Dermis microvascular lymphatic vessel endothelial cell (primary cell): ENCODE measurements at places on chromosomes 3 and 15. TPM values are rescaled to one million over a fixed set of nuclear protein-coding genes. Genes with fewer than 3 reads are reported as not detected.

The PLA1A gene
- total RNA-seq = 5.1 and 11.9 TPM in 2 replicates

The GATA2 gene
- 6.7 and 14.7 TPM in 2 replicates for total RNA-seq

The PTX3 gene
- total RNA-seq = 219 and 387 TPM in 2 replicates

The UTS2B gene
- not detected in 2 replicates for total RNA-seq

The SPATA12 gene
- total RNA-seq = 0.25 and 0.39 TPM in 2 replicates

The CAMK2N2 gene
- not detected in 2 replicates for total RNA-seq

The RAD51 gene
- total RNA-seq = 3.7 and 5.9 TPM in 2 replicates

The C3orf22 gene
- total RNA-seq = not detected in 2 replicates

The ITIH1 gene
- total RNA-seq = not detected in 2 replicates

The LRRC34 gene
- 0.76 and 3.1 TPM in 2 replicates for total RNA-seq

The TBCCD1 gene
- total RNA-seq = 16.2 and 17.4 TPM in 2 replicates

DNA sequence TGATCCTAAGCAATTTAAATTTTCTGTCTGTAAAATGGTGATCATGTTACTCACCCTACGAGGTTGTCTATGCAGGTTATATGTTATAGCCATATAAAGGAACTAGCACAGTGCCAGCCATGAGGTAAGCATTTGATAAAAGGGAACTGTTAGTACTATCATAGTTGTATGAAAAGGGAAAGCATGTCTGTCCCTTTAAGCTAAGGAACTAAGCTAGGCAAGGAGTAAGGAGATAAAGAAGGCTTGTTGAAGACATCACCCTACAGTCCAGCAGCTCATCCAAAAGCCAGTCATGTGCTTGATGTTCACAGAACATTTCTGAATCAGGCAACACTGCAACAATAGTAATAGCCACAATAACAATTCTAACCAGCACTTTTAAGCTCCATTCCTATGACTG lies 243.9 kb downstream of the ZBTB20 start:
- DNase-seq = no peak

DNA sequence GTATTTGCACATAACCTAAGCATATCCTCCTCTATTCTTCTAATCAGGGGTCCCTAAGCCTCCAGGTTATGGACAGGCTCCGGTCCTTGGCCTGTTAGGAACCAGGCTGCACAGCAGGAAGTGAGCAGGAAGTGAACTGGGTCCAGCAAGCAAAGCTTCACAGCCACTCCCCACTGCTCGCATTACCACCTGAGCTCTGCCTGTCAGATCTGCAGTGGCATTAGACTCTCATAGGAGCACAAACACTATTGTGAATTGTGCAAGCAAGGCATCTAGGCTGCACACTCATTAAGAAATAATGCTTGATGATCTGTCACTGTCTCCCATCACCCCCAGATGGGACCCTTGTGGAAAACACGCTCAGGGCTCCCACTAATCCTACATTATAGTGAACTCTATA lies 9.8 kb downstream of the MSL2 start:
- DNase-seq = peak; percentile 34

GRCh38 chr15:52251144-52251860 lies 44.3 kb downstream of the MYO5C start:
- DNase-seq = no peak

- DNase-seq = no peak
Measured at GRCh38 chr3:115494826-115495225, 128.5 kb upstream of the GAP43 start.

- DNase-seq = no peak
Measured at GRCh38 chr3:34178415-34178814, 380.0 kb downstream of the PDCD6IP start.

DNA sequence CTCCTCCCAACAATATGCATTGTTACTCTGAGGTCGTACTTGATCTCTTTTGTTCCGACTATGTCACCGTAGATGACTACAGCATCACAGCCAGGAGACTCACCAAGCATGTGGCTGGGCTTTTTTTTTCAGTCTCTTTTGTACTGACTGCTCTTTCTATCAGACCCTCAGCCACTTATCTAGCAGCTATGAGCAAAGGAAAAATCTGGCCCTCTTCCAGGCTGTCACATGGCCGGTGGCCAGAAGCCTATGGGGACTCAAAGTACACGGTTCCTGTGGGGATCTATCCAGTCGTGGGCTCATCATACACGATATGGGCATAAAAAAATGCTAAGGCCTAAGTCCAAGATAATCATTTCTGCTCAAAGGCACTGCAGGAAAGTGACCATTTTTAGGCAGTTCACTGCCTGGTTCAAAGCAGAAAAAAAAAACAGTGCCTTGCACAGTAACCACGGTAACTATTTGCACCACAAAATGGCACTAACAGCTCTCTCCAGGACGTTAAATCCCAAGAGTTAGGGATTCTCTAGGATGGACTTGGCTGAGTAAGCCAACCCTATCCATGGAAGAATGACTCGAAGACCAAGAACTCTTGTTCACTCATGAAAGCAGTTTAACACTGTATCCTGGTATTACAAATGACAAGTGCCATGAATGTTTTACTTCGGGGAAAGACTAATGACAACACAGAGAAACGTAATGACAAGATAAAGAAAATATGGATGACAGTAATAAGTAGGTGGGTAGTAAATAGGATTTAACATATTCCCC lies 50.3 kb downstream of the SHQ1 start:
- peak; percentile 60 for DNase-seq

GRCh38 chr3:109643590-109643989 lies 306.2 kb upstream of the DPPA4 start:
- no peak for DNase-seq

DNA sequence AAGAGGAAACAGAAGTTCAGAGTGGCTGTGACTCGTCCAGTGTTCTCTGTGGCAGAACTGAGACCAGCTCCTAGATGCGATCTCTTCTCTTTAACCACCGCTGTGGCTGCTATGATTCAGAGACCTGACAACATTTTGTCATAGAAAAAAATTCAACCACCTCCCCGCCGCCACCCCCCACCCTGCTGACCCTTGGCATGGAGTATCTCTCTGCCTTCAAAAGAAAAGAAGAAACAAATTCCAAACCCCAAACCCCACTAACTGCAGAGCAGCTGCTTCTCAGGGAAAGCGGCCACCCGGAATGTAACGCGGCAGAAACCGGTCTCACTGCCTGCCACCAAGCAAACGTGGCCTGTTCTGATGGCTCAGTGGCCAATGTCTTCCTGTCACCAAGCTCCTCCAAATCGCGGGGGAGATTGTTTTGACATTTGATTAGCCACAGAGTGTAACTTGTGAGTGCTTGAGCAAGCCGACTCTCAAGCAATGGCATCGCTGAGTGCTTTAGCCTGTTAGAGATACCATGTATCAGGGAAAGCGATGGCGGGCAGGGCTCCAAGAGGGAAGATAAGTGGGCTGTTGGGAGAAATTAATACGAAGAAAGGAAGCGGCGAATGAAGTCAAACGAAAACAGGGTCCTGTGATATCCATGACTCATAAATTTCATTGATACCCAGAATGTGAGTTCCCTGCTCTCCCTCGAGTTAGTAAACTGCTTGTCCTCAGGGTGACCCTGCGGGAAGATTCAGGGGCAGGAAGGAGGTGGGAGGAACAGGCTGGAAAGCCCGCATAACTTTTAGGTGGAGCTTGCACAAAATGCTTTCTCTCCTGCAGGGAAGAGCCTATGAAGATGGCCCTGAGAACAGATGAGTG lies 44.8 kb upstream of the TLE3 start:
- DNase-seq = no peak

GRCh38 chr3:187484547-187485295 lies 116.5 kb downstream of the RTP4 start:
- DNase-seq = no peak

DNA sequence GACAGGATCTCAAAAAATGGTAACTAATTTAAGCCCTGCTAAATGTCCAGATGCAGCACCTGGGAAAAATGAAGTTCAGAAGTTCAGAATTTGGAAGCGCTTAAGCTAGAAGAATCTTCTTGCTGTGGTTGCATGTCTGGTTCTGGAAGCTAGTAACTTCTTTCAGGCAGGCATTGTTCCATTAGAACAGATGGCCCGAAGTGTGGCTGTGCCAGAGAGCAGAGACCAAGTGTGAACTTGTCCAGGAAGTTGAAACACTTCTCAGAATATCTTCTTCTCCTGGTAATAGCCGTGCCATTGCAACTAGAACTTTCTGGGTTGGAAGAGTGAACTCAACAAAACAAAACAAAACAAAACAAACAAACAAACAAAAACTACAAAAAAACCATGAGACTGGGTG lies 80.0 kb downstream of the MITF start:
- DNase-seq = no peak

- DNase-seq = no peak
Measured at GRCh38 chr3:148997623-148998022, 6.3 kb downstream of the GYG1 start.

DNA sequence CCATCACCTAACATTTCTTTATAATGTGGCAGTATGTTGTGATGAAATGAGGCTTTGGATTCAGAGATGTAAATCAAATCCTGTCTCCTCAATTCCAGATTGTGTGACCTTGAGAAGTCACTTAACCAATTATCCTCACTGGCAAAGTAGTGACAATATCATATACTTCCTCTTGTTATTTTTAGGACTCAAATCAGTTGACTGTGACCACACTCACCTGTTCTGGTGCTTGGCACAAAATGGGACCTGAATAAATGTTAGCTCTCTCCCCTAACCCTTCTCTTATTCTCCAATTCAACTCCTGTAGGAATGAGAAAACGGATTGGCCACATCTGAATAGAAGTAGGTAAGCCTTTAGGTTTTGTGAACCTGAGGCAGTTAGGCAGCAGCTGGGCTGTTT lies 42.1 kb downstream of the IQCH start:
- no peak for DNase-seq

DNA sequence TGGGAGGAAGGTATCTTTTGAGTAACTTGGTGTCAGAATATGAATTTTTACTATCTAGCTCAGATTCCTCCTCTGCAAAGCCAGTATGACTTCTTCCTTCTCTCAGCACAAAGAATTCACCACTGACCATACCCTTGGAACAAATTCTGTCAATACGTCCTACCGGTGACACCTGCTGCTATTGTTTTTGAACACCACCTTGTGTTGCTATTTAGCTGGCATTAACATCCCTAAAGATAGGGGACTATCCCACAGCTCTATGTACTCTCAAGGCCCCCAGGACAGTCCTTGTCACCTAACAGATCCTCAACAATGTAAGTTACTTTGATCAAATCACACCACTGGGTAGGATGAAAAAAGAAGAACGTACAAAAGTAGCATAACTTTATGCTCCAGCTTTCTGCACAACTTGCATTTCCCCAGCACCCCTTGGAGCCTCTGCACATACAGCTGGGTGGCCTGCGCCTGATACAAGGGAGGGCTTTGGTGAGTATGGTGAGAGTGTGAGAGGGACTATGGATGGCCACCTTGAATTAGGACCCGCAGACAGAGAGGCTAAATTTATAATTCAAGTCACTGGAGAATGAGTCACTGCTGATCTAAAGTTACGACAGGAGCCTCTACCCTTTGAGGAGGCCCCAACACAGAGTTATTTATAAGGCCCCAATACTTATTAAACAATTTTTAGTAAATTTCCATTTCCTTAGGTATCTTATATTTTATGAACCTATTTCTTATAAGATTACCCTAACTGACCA lies 2.3 kb upstream of the COLQ start:
- DNase-seq = no peak

- no peak for DNase-seq
Measured at GRCh38 chr3:54985856-54986255, 58.0 kb upstream of the LRTM1 start.

DNA sequence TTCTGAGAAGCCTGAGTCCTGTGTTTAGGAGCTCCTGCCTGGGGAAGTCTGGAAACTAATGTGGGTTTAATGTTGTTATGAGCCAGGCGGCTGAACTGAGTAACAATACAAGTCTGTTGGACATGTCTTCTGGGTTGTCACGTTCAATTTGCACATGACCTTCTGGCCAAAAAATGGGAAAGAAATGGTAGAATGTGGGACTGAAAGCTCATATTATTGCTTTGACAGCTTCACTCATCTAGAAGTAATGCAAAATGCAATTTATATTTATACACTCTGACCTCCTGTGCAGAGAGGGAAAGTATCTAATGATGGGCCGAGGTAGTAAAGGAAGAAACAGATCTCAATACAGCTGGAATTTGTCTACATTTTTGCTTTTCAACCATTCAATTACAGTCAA lies 75.8 kb downstream of the NR2F2 start:
- no peak for DNase-seq

- no peak for DNase-seq
Measured at GRCh38 chr3:30501526-30501925, 104.9 kb upstream of the TGFBR2 start.

DNA sequence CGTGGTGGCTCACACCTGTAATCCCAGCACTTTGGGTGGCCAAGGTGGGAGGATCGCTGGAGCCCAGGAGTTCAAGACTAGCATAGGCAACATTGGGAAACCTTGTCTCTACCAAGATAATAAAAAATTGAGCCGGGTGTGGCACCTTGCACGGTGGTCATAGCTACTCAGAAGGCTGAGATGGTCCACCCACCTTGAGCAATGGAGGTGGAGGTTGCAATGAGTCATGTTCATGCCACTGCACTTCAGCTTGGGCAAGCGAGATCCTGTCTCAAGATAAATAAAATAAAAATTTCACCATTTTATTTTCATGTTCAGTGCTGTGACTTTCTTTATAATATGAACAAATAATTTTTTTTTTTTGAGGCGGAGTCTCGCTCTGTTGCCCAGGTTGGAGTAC lies 12.5 kb downstream of the MAPK6 start:
- DNase-seq = no peak

DNA sequence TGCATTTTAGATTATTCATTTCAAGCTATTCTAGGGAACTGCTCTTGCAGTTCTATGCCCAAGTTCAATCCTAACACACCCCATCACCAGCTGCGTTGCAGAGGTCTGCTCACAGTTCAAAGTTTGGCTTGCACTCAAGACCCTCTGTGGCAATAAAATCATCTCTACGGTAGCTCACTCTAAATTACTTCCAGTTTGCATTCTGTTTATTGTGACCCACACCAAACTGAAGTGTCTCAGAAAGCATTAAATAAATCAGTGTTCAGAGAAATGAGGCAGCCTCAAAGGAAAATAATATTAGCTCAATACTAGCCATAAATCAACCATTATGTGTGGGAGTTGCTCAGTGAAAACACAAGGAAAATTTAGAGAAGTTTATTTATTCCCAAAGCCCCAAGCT lies 250.3 kb downstream of the MAGI1 start:
- DNase-seq = no peak

DNA sequence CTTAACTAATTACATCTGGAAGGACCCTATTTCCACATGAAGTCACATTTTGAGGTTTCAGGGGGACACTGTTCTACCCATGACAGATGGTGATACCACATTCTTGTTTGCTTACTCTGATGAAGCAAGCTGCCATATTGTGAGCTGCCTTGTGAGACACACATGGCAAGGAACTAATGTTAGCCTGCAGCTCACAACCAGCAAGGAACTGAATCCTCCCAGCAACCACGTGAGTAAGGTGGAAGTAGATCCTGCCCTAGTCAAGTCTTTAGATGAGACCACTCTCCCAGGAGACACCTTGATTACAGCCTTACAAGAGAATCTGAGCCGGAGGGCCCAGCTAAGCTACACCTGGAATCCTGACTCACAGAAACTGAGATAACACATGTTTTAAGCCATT lies 160.1 kb downstream of the PDE8A start:
- DNase-seq = no peak

GRCh38 chr3:129520960-129521359 lies 7.5 kb upstream of the RHO start:
- no peak for DNase-seq

- peak; percentile 43 for DNase-seq
Measured at GRCh38 chr3:161035711-161036110, 69.4 kb downstream of the B3GALNT1 start.

GRCh38 chr15:40906991-40907802 lies 12.9 kb downstream of the VPS18 start:
- peak; percentile 93 for DNase-seq
